Right lung (tissue), 10 donors: ENCODE measurements at places on chromosomes 2 and 18. TPM values are rescaled to one million over a fixed set of nuclear protein-coding genes. Genes with fewer than 3 reads are reported as not detected.

- no peak for DNase-seq
Measured at GRCh38 chr2:140737006-140737405, 1393.8 kb downstream of the LRP1B start.

GRCh38 chr2:30298302-30298701, 67.0 kb downstream of the LBH start:
- no peak for DNase-seq

DNA sequence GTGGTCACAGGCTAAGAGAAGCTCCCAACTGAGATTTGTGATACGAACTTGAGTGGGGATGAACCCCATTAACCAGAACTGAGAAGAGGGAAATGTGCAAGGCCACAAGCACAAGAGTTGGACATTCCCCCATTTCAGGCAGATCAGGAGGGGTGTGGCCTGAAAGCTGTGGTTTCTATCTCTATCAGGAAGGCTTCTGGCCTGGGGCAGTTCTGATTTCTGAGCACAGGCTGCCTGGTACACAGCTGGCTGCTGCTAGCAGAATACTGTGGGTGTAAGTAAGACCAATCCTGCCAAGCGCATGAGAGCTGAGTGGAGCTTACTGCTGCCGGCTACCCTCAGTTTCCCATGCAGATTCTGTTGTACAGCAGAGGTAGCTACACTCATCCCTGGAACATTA, 484.6 kb downstream of the SATB2 start:
- no peak for DNase-seq

- no peak for DNase-seq
Measured at GRCh38 chr18:50518787-50519546, 40.9 kb upstream of the MAPK4 start.

DNA sequence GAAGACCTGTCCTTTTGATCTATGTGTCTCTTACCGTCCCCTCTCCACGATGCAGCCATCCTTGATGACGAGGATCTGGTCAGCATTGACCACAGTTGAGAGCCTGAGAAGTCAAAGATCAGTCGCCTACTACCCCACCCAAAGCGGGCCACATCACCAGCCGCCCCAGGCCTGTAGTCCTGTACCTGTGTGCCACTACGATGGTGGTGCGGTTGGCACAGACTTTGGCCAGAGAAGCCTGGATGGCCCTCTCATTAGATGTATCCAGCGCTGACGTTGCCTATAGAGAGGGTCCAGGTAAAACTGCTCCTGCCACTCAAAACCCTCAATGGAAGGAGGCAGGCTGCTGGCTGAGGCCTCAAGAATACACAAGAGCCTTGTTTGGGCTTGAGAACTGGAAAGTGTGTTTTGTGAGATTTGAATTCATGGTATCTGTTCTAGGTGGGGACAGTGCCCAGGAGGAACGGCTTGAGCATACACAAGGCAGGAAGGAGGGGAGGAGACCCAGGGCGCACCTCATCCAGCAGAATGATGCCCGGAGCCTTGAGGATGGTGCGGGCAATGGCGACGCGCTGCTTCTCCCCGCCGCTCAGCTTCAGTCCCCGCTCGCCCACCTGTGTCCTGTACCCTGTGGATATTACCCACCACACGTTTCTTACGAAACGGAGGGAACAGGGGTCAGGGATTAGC, 3.8 kb downstream of the ZFAND2B start:
- no peak for DNase-seq

REG3G gene
- not detected for polyA plus RNA-seq

DNA sequence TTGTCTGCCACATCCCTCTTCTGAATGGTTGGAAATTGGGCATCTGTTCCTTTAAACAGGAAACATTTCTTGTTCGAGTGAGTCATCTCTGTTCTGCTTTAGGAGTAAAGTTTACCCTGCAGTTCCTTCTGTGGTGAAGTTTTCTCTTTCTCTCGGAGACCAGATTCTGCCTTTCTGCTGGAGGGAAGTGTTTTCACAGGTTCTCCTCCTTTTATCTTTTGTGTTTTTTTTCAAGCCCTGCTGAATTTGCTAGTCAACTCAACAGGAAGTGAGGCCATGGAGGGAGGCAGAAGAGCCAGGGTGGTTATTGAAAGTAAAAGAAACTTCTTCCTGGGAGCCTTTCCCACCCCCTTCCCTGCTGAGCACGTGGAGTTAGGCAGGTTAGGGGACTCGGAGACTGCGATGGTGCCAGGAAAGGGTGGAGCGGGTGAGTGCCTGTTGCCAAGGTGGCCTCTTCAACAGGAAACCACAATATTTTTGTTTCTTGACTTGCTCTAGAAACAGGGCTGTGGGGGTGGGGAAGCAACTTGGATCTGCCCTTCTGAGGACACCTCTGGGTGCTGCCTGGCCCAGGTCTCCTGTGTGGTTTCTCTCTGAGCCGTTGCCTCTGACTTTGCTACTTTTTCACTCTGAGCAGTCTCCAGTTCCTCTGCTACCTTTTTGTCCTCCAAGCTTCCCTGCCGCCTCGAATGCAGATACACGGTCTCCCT, 2.2 kb upstream of the CASP8 start:
- peak; percentile 76 for DNase-seq

- no peak for DNase-seq
Measured at GRCh38 chr18:35157181-35157580, 83.7 kb upstream of the ZNF397 start.

GRCh38 chr2:88746929-88747490, 55.5 kb downstream of the RPIA start:
- DNase-seq, result no peak

- DNase-seq, result no peak
Measured at GRCh38 chr2:16204251-16204650, 263.9 kb downstream of the MYCN start.

DNA sequence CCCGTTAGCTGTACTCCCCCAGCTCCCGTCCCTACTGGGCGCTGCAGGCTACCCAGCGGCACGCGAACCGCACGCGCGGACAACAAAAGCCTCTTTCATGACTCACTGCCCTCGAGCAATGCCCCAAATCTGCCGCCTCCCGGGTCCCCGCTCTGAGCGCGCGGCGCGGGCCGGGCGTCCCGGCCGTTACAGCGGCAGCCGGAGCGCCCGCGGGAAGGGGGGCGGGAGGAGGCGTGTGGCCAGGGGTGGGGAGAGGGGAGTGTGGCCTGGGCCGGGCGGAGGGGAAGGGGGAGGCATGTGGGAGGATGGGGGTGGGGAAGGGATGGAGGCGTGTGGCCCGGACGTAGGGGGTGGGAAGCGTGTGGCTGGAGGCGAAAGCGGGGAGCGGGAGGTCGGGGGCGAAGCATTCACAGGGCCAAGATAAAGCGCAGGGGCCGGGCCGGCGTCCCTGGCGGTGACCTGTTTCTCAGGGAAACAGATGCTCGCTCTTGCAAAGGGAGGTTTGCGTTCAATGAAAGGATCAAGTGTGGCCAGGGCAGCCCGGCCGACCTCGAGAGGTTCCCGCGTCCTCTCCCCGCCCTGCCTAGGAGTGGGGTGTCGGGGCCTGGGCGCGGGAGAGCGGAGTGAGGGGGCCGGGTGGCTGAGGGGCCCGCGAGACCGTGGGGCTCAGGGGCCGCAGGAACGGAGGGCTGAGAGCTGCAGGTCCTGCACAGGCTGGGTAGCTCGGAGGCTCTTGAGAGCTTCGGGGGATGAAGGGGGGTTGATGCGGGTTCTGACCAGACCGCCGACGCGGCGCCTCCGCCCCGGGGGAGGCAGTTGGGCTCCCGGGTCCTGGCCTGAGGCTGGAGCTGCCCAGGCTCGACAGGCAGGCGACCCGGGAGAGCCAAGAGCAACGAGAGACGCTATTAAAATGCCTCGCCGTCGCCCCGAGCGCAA, 3.5 kb upstream of the NEUROD1 start:
- DNase-seq, result no peak

DNA sequence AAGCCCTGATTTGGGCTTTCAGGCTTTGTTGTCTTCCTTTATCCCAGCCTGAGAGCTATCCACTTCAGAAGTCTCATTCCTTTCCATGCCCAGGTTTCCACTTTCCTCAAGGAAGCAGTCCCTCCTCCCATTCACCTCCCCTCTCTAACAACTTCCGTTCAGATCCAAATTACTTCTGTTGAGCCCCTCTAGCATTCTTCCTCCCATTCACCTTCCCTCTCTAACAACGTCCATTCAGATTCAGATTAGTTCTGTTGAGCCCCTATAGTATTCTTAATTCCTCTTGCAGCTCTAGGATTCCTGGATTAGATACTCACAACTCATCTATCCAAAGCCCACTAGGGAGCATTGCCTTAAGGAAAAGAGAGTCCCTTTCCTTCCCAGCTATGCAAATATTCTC, 216.8 kb downstream of the RAD51AP2 start:
- no peak for DNase-seq

- no peak for DNase-seq
Measured at GRCh38 chr2:128309280-128310093, 9.2 kb downstream of the HS6ST1 start.

QPCT gene
- polyA plus RNA-seq, result 7.4 TPM

- DNase-seq, result no peak
Measured at GRCh38 chr2:216959433-216959832, 99.6 kb upstream of the TNP1 start.

RTN4 gene
- 190 TPM for polyA plus RNA-seq

DNA sequence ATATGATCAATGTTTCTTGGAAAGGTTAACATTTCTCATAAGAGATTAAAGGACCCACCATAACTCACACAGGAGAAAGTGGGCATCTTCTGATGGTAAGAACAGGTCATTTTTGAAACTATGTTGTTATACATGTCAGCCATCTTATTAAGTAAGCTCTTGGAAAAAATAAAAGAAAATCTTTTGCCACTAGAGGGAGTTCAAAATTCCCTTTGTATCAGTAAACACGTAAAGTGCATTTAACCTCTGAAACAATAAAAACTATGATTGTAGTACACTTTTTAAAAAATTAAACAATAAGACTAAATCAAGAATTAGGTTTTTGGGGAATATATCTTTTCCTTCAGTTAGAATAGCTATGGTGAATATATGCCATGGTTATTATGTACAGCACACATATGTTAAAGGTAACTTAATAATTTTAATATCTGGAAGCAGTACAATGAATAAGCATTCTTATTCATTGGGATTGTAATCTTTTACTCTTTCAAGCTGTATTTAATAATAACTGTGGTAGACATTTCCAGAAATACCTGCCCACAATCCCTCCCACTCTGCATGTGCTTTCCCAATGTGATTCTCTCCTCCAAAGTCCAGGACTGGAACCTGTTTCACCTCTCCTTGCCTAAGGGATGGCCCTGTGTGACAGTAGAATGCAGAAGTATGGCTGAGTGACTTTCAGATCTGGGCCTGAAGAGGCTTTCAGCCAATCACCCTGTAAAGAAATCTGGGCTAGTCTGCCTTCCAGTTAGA, 64.2 kb downstream of the RBMS1 start:
- peak; percentile 61 for DNase-seq

KLHL41 gene
- 1.2 TPM for polyA plus RNA-seq

DNA sequence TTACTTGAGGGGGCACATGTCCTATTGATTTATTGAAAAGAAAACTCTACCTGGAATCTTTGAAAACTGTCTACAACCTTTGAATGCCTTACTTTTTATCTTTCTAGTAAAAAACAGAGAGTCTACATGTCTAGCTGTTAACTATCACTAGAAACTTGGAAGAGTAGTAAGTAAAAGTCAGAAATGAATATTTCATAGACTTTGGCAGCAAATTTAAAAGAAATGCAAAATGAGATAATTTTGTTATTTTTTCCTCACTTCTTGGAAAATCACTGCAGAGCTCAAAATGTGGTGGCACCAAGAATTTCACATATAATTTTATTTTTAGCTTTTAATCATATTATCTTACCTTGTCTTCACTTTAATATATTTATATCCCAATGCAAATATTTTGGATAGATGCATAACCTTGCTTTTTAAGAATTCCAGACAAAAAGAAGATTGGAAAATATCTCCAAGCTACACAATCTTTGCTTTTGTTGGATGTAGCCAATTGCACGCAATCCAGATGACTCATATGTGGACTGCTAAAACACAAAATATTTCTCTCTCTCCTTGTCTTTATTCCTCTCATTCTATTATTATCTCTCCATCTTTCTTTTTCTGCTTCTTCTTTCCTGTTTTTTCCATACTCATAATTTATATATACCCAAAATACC, 92.2 kb upstream of the DSEL start:
- no peak for DNase-seq
